Natural killer cell treated with Interleukin-12 subunit alpha and Interleukin-12 subunit beta and Interleukin-15 and Interleukin-18, amount 100 ng/mL, for 72 hours (primary cell): ENCODE measurements at places on chromosomes 11 and 22. TPM values are rescaled to one million over a fixed set of nuclear protein-coding genes. Genes with fewer than 3 reads are reported as not detected.

GRCh38 chr11:94583213-94583865 is 16.2 kb downstream of the PIWIL4 start:
- H3K4me3 ChIP-seq: no peak overlapping the region
- no peak for DNase-seq
- peaks cover 7% of the 10 kb centered on the region for H3K27me3 ChIP-seq
- H3K27ac ChIP-seq: no peak overlapping the region
- H3K36me3 ChIP-seq: no peaks in the 10 kb centered on the region

Gene PARVG
- total RNA-seq: 64.6 TPM

- no peaks in the 10 kb centered on the region for H3K4me1 ChIP-seq
- no peak overlapping the region for H3K4me3 ChIP-seq
- no peaks in the 10 kb centered on the region for H3K36me3 ChIP-seq
- H3K27ac ChIP-seq: no peak overlapping the region
Observed at GRCh38 chr22:26087816-26088215, 81.4 kb upstream of the SEZ6L start.

Gene NECTIN1
- 2.6 TPM for total RNA-seq

GRCh38 chr11:94537031-94537600 is 6.6 kb upstream of the FUT4 start:
- H3K27me3 ChIP-seq: peaks cover 30% of the 10 kb centered on the region
- DNase-seq: no peak
- H3K36me3 ChIP-seq: no peaks in the 10 kb centered on the region
- no peak overlapping the region for H3K4me3 ChIP-seq
- no peak overlapping the region for H3K27ac ChIP-seq
- no peaks in the 10 kb centered on the region for H3K4me1 ChIP-seq
